Cortex of kidney (tissue), 1 donor: ENCODE measurements at places on chromosomes 11 and 22.

- DNase-seq: no peak
These were observed 1862.9 kb upstream of the RAG2 start for GRCh38 chr11:38460896-38461295.

- no peak for DNase-seq
These were observed 1.4 kb downstream of the GAL3ST1 start for GRCh38 chr22:30572840-30573593.

DNA sequence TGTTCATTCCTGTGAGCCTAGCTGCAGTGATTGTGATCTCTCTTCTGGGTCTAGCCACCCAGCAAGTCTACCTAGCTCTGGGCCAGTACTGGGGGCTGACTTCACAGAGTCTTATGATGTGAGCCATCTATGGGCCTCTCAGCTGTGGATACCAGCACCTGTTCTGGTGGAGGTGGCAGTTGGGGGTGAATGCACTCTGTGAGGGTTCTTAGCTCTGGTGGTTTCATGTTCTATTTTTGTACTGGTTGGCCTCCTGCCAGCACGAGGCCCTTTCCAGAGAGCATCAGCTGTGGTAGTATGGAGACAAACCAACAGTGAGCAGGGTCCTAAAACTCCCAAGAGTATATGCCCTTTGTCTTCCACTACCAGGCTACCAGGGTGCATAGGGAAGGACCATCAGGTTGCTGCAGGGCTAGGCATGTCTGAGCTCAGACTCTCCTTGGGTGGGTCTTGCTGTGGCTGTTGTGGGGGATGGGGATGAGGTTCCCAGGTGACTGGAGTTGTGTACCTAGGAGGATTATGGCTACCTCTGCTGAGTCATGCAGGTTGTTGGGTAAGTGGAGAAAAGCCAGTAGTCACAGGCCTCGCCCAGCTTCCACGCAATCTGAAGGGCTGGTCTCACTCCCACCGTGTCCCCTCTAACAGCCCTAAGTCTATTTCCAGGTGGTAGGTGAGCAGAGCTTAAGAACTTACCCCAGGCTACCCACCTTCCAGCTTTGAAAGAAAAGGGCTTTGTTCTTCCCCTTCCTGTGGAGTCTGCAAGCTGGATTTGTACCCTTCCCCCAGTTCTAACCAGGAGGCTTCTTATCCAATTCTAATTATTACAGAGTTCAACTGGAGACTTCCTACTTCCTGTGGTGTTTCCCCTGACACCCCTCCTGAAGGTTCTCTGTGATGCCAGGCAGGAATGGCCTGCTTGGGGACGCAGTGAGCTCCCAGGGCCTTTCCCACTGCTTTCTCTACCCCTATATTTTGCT is 250.7 kb downstream of the LUZP2 start:
- no peak for DNase-seq

DNA sequence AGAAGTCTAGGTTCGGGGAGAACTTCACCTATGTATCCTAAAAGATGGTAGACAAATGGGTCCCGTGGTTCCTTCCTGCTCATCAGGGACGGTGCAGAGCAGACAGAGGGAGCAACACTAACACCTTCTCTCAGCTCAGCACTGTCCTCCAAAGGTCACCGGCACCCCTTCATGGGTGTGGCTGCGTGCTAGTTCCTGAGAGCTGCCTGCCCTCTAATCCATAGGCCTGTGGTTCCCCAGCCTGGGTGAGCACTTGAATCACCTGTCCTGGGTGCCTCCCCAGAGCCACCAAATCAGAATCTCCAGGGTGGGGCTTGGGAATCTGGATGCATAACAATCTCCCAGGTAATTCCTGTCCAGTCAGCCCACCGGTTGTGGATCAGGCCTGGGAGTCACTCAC is 113.9 kb upstream of the TMEM45B start:
- DNase-seq: no peak

- no peak for DNase-seq
These were observed 26.6 kb downstream of the A4GALT start for GRCh38 chr22:42693763-42694683.

DNA sequence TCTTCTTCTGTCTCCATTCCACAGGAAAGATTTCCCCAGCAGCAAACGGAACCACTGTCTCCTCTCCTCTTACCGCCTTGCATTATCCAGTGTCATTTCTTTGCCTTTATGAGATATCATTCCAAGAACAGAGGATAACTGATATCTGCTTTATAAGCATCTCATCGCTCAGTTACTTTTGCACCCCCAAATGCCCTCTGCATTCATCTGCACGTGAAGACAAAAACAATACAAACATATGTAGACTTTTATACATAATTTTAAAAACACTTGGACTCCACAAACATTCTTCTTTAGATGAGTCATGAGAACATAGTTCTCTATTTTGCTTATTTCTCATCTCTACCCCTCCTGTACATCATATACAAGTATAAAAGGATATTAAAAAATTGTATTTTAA is 512 bp upstream of the OR51T1 start:
- DNase-seq: no peak

GRCh38 chr11:38014405-38014804 is 1416.4 kb upstream of the RAG2 start:
- no peak for DNase-seq

- DNase-seq: no peak
These were observed 148.7 kb downstream of the LUZP2 start for GRCh38 chr11:24645563-24645962.

DNA sequence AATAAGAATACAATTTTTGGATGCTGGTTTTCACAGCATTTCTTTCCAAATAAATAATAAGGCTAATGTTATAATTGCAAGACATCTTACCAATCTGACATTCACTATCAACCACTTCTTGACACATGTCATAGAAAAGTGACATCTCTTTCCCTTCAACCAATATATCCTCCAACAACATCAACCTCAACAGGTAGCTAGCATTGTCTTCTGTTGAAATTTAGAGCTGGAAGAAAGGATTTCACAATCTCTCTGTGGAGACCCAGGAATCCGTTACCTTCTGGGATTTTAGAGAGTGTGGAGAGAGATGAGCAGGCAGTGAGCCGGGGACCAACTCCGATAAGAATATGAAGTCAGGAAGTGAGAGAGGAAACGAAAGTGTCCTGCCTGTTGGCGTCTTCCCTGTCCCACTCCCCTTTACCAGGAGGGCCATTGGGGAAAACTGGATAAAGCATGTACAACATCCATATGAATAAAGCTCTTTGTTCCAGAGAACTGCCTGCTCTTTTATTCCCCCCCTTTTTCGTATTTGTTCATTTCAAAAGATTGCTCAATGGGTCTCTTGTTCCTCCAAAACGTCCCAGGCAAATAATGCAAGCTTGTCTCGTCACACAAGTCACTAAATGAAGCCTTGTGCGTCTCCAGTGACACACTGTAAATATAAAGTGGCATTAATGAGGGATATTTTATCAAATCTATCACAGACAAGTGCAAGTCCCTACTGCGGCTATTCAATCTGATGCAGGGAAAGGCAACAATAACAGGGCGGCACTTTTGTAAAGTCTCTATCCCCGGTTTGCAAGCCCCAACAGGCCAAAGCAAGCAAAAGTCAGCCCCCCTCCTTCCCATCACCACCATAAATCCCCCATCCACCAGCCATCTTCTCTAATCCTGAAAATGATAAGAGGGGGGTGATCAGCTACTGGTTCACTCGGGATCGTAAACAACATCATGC is 3.4 kb downstream of the CADM1 start:
- no peak for DNase-seq

- DNase-seq: no peak
These were observed 8.0 kb downstream of the DENND6B start for GRCh38 chr22:50318698-50319411.

- DNase-seq: no peak
These were observed 106.4 kb upstream of the SESN3 start for GRCh38 chr11:95337175-95337957.

DNA sequence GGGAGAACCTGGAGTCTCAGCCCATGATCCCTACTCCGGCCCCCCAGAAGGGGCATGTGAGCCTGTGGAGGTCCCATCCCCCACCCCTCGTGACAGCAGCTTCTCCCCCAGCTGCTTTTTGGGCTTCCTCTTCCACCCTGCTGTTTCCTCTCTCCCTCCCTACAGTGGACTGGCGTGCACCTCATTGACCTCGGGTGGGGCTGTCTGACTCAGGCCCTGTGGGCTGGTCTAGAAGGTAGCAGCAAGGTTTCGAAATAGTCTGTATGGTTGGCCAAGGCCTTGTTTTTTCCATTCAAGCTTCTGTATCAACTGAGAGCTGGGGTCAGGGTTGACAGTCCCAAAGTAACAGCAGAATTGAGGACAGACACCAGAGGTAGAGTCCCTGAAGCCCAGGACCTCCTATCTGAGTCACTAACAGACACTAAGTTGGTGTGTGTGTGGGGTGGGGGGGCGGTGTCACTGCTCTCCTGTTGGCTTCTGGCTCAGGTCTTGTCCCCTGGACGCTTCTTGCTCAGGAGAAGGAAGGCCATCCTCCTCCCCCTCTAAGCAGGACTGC is 7.7 kb downstream of the SLC37A2 start:
- DNase-seq: no peak

DNA sequence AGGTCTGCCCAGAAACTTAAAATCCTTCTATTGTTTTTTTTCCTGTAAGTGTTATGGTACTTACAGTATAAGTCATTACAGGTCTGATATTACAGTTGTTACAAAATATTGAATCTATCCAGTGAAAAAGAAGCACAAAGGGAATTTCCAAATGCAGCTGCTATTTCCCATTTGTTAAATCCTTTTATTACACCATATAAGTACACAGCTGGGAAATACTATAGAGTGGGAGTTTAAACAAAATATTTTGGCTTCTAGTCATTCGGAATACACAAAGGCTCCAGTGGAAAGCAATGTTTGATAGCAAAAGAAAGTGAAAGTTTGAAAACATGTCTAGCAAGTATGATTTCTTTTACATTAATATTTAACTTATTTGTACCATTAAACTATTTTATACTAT is 18.0 kb downstream of the SOX6 start:
- DNase-seq: no peak

DNA sequence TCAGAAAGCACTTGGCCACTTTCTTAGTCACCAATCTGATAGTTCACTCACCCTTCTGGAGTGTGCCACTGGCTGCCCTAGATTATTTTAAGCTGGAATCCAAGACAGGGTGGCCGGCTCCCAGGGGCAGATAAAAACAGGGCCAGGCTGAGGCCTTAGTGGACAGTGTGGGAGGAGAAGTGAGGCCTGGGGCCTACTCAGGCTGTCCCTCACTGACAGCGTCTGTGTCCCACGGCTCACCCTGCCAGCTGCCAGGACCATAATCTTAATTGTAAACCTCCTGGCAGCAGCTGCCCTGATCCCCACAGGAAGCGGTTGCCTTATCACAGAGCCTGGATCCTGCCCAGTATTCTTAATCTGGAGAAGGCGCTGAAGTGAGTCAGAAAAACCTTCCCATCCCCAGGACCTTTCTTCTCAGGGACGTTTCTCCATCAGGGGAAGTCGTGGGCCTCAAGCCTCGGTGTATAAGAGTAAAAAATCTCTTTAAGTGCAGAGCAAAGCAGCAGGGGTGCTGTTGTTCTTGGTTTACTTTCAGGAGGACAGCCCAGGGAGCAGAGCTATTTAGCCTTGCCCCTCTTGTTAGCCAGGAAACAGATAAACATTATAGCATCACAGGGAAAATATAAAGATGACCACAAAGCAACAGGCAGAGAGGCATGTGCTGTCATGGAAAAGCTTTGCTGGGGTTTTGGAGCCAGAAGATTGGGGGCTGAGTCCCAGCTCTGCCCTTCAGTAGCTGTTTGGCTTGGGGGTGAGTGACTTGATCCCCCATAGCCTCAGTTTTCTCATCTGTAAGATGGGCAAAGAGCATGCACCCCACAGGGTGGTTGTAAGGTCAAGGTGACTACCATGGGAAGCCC is 39.6 kb downstream of the TSPAN18 start:
- DNase-seq: no peak

- DNase-seq: no peak
These were observed 37.5 kb upstream of the STK33 start for GRCh38 chr11:8631395-8632118.

GRCh38 chr11:27699242-27699925 is 871 bp downstream of the BDNF start:
- DNase-seq: no peak

DNA sequence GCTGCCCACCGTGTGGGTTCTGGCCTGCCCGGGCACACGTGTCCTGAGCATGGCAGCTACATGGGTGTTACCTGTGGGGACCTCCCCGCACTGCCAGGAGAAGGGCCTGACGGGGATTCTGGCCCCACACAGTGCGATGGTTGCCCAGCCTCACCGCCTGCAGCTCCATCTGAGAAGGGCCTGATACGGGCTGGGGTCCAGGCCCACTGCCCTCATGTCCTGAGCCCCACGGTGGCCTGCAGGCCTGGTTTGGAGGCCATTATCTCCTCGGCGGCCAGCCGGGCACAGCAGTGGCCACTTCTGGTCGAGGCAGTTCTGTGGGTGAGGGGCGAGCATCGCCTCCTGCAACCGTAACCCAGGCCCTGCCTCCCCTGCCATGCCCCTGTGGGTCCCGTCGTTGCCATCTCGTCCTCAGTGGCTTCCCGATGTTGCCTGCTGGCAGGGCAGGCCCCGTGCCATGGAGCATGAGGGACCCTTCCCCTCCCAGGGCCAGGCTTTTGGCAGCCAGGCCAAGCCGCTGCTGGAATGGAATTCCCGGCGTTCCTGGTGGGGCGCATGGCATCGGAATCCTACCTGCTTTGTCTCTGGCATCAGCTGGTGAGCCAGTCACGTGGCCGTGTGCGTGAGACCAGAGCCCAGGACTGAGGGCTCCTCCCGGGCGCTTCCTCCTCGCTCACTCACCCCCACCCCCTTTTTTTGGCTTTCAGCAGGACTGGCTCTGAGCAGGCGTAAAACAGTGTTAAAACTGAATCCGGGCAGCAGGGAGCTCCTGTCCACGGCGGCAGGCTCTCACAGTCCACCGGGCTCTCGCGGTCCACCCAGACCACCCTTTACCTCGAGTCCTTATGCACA is 71.9 kb upstream of the PPARA start:
- DNase-seq: no peak

DNA sequence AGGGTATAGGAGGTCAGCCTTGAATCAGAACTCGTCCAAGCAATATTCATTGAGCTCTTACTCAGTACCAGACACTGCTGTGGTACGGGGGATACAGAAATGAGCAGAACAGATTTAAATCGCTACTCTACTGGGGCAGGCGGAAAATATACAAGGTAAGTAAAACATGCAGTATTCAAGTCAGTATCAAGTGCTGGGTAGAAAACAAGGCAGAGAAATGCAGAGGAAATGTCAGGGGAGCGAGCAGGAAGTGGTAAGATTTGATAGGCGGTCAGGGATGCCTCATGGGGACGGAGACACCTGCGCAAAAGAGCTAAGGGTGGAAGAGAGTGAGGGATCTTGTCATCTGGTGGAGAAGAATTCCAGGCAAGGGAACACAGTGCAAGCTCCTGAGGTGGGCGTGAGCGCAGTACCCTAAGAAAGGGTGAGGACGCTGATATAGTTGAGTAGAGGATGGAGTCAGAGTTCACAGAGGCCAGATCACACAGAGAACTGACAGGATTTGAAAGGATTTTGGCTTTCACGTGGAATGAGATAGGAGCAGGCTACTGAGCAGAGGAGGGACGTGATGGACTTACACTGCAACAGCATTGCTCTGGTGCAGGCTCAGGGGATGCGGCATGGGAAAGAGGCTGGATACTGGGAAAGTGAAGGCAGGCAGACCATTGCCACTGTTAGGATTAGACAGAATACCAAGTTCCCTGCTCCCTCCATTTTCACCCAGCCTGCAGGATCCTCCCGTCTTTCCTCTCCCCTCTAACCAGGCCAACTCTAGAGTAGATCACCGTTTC is 35.8 kb downstream of the SC5D start:
- no peak for DNase-seq

GRCh38 chr11:8281266-8281665 is 17.6 kb upstream of the LMO1 start:
- no peak for DNase-seq
